Keratinocyte (primary cell): ENCODE measurements at places on chromosomes 2 and 18. TPM values are rescaled to one million over a fixed set of nuclear protein-coding genes. Genes with fewer than 3 reads are reported as not detected.
A peak's percentile ranks its signal among the peaks of the same experiment; 100 is the strongest.

GRCh38 chr2:168538534-168538933, 82.5 kb downstream of the CERS6 start:
- H3K4me1 ChIP-seq, result peaks cover 33% of the 10 kb centered on the region
- no peak for DNase-seq
- H3K36me3 ChIP-seq, result no peaks in the 10 kb centered on the region
- H3K27ac ChIP-seq, result peak overlapping the region; percentile 34
- H3K4me3 ChIP-seq, result no peak overlapping the region

CYTIP gene
- 0.06 to 0.21 TPM in 2 of 3 replicates, not detected in the other for polyA plus RNA-seq

- H3K36me3 ChIP-seq, result peaks cover 2% of the 10 kb centered on the region
- H3K27me3 ChIP-seq, result no peaks in the 10 kb centered on the region
- H3K4me1 ChIP-seq, result peaks cover 45% of the 10 kb centered on the region
- H3K27ac ChIP-seq, result peak overlapping the region; percentile 96
- peak overlapping the region; percentile 52 for H3K4me3 ChIP-seq
- DNase-seq, result peak; percentile 66
Measured at GRCh38 chr18:54149078-54149697, 75.3 kb downstream of the MBD2 start.

GRCh38 chr2:111118981-111119821, 1.5 kb upstream of the BCL2L11 start:
- no peak for DNase-seq
- no peak overlapping the region for H3K27ac ChIP-seq
- H3K4me1 ChIP-seq, result peaks cover 23% of the 10 kb centered on the region
- H3K27me3 ChIP-seq, result no peaks in the 10 kb centered on the region

GRCh38 chr2:69493268-69493667, 56.0 kb upstream of the NFU1 start:
- peaks cover 6% of the 10 kb centered on the region for H3K36me3 ChIP-seq
- H3K27me3 ChIP-seq, result no peaks in the 10 kb centered on the region
- H3K4me3 ChIP-seq, result no peak overlapping the region
- H3K27ac ChIP-seq, result no peak overlapping the region

DNA sequence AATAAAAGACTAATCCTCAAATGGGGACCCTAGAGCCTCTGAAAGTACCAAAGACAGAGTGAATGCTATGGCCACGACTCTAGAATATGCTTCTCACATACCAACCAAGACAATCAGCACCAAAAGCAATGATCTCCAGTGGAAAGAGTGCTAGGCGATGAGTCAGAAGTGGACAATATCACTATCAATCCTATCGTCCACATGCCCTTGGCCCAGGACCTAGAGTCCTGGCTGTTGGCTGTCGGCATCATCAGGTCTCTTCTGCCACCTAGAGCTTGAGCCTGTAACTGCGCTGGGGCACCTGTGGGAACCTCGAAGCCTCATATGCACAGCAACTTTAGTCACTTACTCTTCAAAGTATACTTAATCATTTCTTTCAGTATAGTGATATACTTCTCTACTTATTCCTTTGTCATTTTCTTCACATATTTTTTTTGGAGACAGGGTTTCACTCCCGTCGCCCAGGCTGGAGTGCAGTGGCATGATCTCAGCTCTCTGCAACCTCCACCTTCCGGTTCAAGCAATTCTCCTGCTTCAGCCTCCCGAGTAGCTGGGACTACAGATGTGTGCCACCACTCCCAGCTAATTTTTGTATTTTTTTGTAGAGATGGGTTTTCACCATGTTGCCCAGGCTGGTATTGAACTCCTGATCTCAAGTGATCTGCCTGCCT, 29.7 kb downstream of the NOL10 start:
- H3K4me3 ChIP-seq, result no peak overlapping the region
- H3K4me1 ChIP-seq, result peaks cover 30% of the 10 kb centered on the region
- DNase-seq, result no peak
- no peaks in the 10 kb centered on the region for H3K27me3 ChIP-seq

GRCh38 chr18:41323044-41323443, 632.0 kb upstream of the PIK3C3 start:
- no peak for DNase-seq
- H3K36me3 ChIP-seq, result no peaks in the 10 kb centered on the region
- peak overlapping the region; percentile 93 for H3K27ac ChIP-seq
- H3K4me3 ChIP-seq, result no peak overlapping the region

CXCR4 gene
- 0.06 to 0.21 TPM (median 0.08 TPM) in 3 replicates for polyA plus RNA-seq
